Epithelial cell of proximal tubule (primary cell): ENCODE measurements at places on chromosomes 12 and 14. TPM values are rescaled to one million over a fixed set of nuclear protein-coding genes. Genes with fewer than 3 reads are reported as not detected.
A peak's percentile ranks its signal among the peaks of the same experiment; 100 is the strongest.

CABP1 gene
- total RNA-seq, result 0.14 and 1.1 TPM in 2 replicates

CLEC9A gene
- not detected in 2 replicates for total RNA-seq

GRCh38 chr14:55513491-55513890, 66.5 kb upstream of the KTN1 start:
- DNase-seq, result no peak

- DNase-seq, result no peak
Measured at GRCh38 chr14:60652674-60653651, 3.7 kb upstream of the SIX1 start.

DNA sequence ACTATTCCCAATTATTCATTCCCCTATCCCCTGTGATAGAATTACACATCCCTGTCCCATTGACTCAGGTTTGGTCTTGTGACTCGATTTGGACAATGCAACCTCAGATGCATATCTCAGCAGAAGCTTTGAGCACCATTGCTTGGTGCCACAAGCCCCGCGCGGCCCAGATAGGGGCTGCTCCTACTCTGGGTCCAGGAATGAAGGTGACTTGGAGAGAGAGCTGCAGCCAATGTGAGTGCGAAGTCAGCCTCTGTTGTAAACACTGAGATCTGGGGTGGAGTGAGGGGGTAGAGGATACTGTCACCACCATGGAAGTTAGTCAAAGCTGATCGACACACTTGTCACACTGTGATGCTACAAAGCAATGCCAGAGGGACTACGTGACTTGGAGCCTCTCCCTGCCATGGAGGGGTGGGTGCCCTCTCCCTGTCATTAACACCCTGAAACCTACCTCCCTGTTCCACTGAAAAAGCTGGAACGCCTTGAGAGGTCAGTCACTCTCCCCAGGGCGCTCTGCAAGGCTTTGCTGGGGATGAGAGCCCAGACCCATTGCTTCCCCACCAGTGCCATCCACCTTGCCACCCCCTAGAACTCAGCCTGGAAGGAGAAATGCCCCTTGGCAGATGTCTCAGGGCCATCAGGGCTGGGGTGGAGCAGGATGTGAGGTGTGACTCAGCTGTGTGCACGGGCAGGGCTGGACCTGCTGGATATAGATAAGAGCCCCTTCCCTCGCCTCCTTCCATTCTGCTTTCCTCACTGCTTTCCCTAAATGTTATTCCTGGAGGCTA, 6.6 kb upstream of the PLEK2 start:
- no peak for DNase-seq

GRCh38 chr12:126286203-126286602, 1221.0 kb downstream of the AACS start:
- DNase-seq, result no peak

- DNase-seq, result peak; percentile 52
Measured at GRCh38 chr12:1350055-1350933, 244.1 kb downstream of the FBXL14 start.

- DNase-seq, result no peak
Measured at GRCh38 chr14:63632932-63633514, 8.6 kb downstream of the WDR89 start.
